ENCODE measurements at places on chromosomes 11 and 22. TPM values are rescaled to one million over a fixed set of nuclear protein-coding genes. Genes with fewer than 3 reads are reported as not detected.

GRCh38 chr22:20223421-20224255 lies 44.5 kb downstream of the RTN4R start:
- no peak for DNase-seq

DNA sequence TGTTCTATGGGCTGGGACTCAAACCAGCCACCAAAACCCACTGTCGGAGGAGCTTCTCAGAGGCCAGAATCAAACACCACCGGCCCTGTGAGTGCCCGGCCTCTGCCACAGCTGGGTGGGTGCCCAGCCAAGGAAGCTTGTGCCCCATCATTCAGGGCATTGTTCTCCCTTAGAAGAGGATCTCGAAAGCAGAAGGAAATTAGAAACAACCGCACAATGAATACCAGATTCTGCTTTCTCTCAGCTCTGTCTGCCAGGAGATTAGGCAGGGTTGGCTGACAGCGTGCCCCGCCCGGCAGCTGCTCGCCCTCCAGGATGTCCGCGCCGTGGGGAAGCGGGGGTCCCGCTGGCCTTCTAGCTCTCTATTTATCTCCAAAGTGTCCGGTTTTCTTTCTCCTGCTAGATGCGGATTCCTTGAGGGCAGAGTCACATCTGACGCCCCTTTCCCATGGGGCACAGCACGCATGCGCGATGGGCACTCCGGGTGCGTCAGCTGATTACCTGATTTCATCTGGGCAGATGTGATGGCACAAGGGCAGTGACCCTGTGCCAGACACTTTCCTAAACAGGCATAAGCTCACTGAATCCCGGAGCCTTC lies 25.5 kb downstream of the SCGB1A1 start:
- DNase-seq, result peak; percentile 74

- peak; percentile 81 for DNase-seq
Measured at GRCh38 chr22:42644422-42645340, 4.3 kb upstream of the ATP5MGL start.

- DNase-seq, result no peak
Measured at GRCh38 chr11:8229299-8230177, 34.1 kb downstream of the LMO1 start.

C22orf23 gene
- total RNA-seq, result 0.20 TPM

EMID1 gene
- total RNA-seq, result 1.1 TPM

PATZ1 gene
- total RNA-seq, result 7.4 TPM
